ENCODE measurements at places on chromosomes 4 and X.

DNA sequence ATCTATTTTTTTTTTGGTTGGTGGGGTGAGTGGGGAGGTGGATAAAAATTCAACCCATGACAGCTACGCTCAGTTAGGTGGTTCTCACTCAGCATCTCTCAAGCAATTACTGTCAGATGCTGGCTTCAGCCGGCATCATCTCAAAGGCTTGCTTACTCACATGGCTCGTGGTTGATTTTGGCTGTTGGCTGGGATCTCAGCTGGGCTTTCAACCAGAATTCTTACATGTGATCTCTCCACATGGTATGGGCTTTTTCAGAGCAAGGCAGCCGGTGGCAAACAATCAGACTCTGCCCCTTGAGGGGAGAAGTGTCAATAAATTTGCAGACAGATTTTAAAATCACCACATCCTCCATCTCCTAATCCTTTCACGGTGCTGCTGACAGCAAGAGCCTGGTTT, 47.2 kb downstream of the SLC34A2 start:
- no peak for DNase-seq

DNA sequence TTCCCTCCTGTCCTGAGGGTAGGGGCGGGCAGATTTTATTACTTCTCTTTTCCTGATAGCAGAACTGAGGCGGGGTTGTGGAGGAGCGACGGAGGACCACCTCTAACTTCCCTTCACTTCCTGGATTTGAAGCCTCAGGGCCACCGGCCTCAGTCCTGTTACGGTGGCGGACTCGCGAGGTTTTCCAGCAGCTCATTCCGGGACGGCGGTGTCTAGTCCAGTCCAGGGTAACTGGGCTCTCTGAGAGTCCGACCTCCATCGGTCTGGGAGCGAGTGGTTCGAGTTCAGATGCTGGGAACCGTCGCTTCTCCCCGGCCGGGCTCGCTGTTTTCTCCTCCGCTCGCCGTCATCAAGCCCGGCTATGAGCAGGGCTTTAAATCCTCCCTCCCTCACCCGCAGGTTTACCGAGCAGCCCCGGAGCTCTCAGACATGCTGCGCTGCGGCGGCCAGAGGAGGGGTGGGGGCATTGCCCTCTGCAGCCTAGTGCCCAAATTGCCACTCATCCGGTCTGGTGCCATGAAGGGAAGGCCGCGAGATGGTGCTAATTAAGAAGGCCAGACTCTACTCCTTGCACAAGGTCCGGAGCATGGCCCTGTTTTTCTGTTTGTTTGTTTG, 23.3 kb downstream of the HAND2 start:
- no peak for DNase-seq

DNA sequence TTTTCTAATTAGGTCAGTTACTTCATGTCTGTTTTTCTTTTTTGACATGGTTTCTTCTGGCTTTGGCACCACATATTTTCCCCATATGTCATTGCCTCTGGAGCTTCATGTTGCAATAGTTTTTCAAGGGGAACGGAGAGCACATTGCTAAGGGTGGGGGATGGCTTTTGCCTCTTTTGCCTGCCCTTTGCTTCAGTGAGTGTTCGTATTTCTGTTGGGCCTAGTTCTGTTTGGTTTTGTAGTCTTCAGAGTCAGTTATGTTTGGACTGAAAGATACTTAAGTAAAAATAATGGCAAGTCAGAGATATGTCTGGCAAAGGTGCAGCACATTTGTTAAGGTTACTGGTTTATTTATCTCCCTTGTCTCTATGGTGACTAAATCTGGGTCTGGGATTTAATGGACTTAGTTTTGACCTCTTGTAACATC, 29.1 kb downstream of the FHL1 start:
- no peak for DNase-seq

DNA sequence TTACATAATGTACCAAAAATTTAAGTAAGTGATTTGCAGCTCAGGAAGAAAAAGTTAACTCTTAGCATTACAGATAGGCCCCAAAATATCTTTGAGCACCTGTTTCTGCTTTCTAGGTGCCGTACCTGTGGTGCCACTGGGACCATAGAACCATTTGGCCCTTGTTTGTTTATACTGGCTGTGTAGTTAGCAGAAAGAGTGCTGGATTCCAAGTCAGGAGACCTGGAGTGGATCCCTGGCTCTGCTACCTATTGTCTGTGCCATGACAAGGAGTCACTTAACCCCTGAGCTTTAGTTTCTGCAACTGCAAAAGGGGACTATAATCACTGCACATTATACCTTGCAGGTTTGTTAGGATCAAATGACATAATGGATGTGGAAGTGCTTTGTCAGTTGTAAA, 137.8 kb upstream of the GPR101 start:
- no peak for DNase-seq

- no peak for DNase-seq
These were observed 913 bp upstream of the PRDM8 start for GRCh38 chr4:80196259-80196921.

GRCh38 chr4:182400790-182401189, 157.6 kb downstream of the TENM3 start:
- no peak for DNase-seq

- DNase-seq = no peak
These were observed 163.1 kb downstream of the ARAP2 start for GRCh38 chr4:36081185-36081584.

DNA sequence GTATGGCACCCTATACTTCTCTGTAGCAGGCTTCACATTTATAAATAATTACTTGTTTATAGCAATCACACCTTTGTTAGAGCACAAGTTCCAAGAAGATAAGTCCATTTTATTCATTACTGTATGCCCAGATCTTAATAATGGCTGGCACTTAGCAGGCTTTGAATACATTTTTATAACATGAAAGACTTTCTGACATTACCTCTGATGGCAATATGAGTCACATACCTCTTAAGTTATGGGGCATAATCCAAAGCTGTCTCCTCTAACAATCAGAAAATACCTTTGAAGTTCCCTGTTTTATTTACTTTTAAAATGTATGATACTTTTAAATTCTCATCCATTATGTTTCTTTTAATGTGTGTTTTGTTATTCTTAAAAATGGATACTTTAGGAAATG, 12.2 kb downstream of the SCRG1 start:
- no peak for DNase-seq

GRCh38 chr4:11468901-11469300, 40.2 kb upstream of the HS3ST1 start:
- no peak for DNase-seq

GRCh38 chr4:36099509-36099908, 144.8 kb downstream of the ARAP2 start:
- no peak for DNase-seq

GRCh38 chr4:1338752-1339414, 8.1 kb upstream of the UVSSA start:
- DNase-seq = no peak

DNA sequence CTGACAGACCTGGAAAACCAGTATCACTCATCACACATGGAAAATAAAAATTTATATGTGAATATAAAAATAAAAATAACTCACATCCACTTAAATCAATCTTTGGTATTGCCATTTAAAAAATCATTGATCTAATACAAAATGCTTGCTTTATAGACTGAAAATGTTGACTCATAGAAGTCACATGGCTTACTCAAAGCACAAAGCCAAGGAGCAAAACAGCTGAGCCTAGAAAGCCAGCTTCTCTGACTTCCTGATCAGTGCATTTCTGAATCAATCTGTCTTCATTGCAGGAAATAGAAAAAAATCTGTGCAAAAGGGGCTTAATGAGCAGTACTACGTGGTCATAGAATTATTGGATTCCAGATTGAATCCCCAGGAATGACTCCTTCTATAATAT, 176.9 kb upstream of the HS3ST1 start:
- no peak for DNase-seq

GRCh38 chrX:64176876-64177275, 28.6 kb downstream of the AMER1 start:
- no peak for DNase-seq

- DNase-seq = no peak
These were observed 74.8 kb upstream of the PASD1 start for GRCh38 chrX:151488677-151489076.

- DNase-seq = no peak
These were observed 259.6 kb downstream of the ASMT start for GRCh38 chrX:1874416-1874815.

DNA sequence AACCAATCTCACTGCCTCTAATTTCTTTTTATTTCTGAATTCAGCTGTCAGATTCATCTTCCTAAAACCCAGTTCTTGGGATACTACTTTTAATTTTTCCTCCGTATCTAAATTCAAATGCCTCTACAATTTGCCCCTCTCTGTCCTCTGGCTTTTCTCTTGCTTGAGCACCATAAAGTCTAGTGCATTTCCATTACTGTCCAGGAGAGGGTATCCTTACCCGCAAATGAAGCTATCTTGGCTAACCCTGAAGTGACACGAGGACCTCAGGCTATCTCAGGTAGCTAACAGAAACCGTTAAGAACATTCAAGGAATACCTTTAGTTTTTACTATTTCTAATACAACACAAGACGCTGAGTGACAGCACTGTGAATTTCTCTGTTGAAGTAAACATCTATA, 49.4 kb upstream of the PRR32 start:
- no peak for DNase-seq

- no peak for DNase-seq
These were observed 16.8 kb downstream of the ARHGEF38 start for GRCh38 chr4:105569057-105569865.

GRCh38 chr4:98838977-98839618, 89.8 kb downstream of the EIF4E start:
- no peak for DNase-seq

GRCh38 chr4:2125023-2125422, 65.9 kb downstream of the NAT8L start:
- no peak for DNase-seq

- no peak for DNase-seq
These were observed 13.1 kb downstream of the KLKB1 start for GRCh38 chr4:186240452-186240847.

DNA sequence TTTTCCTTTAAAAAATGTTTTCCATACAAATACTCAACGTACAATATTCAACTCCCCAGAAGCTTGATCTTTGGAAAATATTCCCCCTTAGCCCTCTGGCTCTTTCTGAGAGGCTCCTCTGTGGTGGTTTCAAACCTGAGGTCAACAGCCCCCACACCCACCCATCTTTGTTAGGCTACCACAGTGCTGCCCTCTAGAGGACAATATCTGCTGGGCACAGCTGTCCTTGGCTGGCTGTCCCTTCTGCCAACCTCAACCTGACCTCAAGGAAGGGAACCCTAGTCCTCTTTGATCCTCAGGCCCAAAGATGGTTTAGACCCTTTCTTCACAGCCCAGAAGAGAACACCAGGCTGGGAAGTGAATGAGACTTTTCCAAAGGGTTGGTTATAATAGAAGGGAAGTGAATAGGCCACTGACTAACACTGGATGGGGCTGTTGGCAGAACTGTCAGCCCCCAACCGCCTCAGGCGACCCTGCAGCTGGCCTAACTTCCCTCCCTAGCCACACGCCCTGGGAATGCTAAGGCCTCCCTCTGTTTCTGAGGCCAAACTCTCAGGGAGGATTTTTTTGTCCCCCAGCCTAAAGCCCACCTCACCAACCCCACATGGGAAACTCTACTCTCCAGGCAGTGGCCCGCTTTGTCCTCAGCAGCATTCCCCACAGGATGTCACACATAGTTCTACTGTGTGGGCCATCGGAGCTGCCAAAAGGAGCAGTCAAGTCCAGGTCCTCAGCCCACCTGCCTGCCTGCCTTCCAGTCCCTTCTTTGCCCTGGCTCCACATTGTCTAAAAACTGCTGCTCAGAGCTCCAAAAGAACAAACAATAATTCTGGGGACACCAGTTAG, 34.3 kb downstream of the NYX start:
- no peak for DNase-seq

- DNase-seq = no peak
These were observed 915.5 kb upstream of the EPHA5 start for GRCh38 chr4:66585767-66586166.

DNA sequence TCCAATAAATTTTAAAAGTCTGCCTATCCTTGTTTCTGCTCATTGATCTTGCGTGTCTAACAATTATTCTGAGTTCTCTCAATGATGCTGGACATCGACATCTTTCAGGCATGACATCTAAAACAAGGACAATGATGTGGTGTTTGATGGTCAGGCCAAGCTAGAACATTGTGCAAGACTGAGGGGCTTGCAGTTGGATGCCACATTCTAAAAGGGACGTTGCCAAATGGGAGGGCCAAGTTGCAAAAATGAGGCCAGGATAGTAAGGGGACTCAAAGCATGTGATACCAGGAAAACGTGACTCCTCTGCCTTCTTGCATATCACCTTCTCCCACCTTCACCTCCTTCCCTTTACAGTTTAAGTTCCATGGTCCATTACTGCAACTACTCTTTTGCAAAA, 29.4 kb upstream of the NSUN7 start:
- DNase-seq = no peak

- no peak for DNase-seq
These were observed 5.6 kb upstream of the TXK start for GRCh38 chr4:48139691-48140090.

DNA sequence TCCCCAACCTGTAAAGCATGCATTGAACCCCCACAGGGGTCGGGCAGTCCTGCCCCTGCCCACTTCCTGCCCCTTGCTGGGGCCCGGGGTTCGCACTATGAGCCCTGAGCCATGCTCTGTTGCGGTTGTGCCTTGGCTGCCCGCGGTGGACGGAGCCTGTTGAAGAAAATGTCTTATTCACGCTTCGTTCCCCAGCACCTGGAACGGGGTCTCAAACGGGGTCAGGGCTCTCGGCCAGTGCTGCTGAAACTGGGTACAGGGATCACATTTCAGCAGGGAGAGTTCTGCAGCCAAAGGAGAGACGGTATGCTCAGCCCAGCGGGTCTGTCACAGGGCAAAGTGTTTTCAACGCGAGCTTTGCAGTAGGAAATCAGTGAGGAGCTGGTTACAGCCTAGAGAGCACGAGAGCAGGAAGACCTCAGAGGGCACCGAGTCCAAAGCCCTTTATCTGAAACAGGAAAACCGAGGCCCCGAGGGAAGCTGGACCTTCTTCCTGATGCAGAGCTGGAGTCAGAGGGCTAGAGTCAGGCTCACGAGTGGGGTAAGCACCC, 46.3 kb upstream of the AFAP1 start:
- DNase-seq = no peak

DNA sequence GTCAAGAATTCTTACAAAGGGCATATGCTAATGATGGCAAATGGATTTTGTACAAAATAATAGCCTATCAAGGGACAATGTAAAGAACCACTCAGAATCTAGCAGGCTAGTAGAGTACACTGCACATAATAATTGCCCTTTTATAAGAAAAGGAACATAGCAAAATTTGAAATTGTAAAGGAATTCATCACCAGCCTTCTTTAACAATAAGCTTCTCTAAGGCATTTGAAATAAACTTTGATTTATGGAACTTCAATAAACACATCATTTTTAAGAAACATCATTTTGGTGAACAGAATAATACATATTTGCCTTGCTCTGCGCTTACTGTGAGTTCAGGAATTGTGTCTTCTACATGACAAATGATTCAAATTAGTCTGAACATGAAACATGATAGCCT, 9.7 kb upstream of the ATP10D start:
- DNase-seq = no peak

- DNase-seq = no peak
These were observed 13.7 kb downstream of the ADH6 start for GRCh38 chr4:99205153-99205979.

DNA sequence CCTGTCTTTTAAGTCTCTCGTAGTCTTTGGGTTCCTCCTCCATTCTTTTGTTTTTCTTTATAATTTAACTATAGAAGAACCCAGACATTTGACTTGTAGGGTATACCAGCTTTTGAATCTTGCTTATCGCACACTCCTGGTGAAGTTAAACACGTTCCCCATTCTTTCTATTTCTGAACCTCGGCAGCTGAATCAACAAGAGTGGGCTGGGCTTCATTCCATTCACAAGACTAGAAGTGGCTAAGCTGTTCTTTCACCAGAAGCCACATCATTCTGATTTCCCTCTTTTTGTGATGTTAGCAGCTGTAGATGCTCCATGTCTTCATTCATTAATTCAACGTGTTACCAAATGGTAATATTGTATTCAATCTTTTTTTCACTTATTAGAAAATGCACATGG, 167.9 kb downstream of the CORIN start:
- no peak for DNase-seq
